ENCODE measurements at places on chromosomes 6 and 20.

DNA sequence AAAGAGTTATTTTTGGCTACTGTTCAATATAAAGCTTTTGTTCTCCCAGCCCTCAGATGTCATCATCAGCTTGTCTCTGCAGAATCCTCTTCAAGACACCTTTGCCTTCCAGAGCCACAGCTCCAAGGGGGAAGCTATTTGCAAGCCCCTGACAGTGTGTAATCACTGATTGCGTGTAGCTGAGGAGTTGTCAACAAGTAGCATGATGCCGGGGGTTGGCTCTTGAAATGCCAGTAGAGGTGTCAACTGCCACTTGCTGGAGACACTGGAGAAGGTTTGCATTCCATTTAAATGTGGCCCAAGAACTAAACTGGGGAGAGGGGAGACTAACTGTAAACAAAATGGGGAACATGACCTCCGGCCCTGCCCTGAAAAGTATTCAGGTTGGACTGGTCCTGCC, 44.3 kb upstream of the PDYN start:
- DNase-seq = no peak

- DNase-seq = no peak
Measured at GRCh38 chr6:85920782-85921181, 278.1 kb upstream of the SYNCRIP start.

GRCh38 chr6:35024551-35025054, 116.5 kb downstream of the TCP11 start:
- DNase-seq = no peak

DNA sequence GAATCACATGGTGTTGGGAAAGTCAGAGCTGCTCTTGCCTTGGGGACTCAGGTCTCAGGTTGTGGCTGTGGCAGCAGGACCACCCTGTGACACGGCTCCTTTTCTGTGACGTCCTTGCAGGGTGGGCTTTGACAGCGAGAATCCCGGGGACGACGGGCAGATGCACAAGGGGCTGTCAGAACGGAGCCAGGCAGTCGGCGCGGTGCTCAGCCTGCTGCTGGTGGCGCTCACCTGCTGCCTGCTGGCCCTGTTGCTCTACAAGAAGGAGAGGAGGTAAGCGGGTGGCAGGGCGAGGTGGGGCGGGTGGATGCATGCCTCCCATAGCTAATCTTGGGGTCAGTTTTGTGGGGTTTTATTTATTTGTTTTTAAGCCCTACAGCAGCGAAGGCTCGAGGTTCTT, 19.2 kb upstream of the SLC22A1 start:
- no peak for DNase-seq

DNA sequence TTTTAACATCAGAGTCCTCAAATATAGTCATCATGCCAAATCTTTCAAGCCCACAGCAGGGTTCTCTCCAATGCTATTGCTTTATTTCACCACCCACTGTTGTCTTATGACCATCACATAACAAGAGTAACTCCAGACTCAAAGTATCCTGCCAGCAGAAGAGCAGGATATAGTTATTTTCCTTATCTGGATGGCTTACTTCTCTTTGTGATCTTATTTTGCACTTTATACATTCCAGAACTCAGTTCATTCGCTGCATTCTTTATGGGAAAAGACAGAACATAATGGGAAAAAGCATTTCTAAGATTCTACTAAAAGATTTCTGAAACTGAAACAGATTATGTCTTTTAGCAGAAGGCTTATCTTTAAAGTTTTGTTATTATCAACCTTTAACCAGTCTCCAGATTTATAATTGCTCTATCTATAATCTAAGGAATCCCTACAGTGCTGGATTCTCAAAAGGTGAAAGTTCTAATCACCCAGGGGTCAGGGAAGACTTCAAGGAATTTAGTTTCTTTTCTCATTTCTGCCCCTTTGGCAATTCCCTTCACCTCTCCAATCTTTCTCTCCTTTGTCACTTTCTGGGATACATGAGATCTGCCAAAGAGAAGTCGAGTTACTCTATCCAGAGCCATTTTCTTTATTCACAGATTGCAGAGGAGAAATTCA, 190.4 kb downstream of the TPBG start:
- no peak for DNase-seq

DNA sequence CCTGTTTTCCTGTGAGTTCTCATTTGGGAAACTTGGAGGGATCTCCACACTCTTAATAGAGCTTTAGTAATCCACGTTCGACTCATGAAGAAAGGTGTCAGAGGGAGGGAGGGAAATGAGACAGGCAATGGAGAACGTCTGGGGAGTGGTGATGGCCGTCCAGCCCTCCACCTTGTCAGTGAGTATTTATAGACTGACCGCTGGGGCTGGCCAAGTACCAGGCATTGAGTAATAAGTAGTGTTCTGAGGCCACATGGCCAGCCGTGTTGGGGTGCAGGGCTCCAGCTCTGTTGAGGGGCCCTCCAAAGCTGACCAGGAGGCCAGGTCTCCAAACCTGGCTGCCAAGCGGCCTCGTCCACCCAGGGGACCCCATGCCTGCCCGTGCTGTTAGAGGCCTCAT, 11.3 kb upstream of the DSN1 start:
- no peak for DNase-seq

DNA sequence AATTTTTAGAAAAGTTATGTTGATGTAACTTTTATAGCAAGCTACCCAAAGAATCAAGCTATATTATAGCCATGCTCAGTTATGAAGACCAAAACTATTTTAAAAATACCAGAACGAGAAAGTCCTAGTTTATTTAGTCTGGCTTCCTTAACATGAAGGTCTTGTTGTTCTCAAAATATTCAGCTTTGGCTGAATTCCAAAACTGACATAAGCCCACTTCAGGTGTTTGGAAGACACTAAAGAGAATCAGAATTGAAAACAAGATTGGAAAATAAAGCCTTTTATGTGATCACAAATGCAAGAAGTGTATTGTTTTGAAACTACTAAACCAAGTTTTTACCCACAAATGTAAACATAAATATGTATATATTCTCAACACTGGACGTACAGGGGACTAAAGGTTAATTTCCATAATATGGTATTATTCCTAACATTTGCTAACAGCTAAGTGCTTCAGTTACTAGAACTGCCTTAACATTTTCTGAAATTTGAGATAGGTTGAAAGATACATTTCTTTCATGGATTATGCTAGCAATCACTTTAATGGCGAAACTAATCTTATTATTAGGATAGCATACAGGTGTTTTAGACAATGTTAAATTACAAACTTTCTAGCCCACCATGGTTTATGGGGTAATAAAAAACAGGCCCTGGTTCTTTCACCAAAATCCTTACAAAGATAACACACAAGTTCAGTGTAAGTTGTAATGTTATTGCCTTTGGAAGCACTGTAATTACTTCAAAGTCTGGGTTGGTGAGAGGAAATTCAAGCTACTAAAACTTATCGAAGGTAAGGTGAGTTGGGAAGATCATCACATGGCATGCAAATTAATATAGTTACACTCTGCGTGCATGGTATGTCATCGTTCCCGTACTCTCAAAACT, 1.6 kb downstream of the MAP3K5 start:
- DNase-seq = no peak

DNA sequence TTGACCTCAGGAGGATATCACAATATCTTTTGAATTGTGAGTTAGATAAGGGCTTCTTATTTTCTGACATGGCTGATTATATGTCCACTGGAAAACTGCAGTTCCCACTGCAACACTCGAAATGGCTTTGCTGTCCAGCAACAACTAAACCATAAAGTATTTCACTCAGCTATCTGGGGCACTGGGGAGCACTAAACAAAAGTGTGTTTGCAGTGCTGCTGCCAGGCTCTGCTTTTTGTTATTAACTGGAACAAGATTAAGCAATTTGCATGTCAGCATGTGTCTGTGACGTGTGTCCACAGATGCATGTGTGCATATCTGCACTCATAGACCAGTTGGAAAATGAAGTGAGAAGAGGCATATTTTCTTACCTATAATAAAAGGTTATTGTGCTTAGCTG, 107.8 kb upstream of the CCN2 start:
- no peak for DNase-seq

- no peak for DNase-seq
Measured at GRCh38 chr20:1825507-1825906, 69.7 kb upstream of the SIRPA start.

DNA sequence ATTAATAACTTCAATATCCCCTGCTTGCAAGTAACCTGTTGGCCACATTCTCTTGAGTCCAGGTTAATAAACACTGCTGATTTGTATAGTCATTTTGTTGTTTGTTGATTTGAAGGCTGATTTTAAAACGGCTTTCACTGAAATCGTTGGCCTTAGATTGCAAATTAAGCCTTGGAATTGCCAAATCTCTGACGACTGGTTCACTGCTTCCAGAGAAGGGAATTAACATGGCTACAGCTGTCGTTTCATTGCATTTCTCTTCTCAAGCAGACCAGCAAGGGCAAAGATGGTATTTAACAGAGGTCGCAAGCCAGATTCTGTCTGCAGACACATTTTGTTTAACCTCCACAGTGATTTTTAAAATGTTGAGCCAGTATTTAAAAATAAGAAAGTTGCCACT, 470.9 kb downstream of the TFAP2A start:
- DNase-seq = no peak

DNA sequence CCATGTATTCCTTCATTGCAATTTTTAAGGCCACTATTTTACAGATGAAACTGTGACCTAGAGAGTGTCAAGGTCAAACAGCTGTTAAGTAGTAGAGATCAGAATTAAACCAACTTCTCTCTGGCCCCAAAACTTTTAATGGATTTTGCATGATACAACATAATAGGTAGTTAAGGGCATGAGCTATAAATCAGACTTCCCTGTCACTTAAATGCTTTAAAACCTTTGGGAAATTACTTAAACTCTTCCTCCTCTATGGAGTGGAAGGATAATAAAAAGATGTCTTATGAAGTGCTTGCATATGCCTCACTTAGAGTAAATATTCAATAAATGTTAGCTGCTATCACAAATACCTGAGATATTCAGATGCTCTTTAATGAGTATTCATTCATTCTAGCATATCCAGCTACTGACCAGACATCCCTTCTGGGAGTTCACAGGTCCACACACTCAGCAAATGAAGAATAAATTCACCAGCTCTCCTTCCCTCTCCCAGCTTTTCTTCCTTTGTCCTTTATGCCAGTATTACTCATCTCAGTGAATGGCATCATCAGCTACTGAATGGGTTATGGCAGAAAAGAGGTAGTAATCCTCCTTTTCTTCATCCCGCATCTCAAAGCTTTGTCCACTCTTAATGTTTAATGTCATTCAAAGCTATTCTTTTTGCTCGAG, 36.2 kb downstream of the EYA4 start:
- no peak for DNase-seq

All from SW 1271 (cell line).